ENCODE measurements at places on chromosomes 12 and 14.

DNA sequence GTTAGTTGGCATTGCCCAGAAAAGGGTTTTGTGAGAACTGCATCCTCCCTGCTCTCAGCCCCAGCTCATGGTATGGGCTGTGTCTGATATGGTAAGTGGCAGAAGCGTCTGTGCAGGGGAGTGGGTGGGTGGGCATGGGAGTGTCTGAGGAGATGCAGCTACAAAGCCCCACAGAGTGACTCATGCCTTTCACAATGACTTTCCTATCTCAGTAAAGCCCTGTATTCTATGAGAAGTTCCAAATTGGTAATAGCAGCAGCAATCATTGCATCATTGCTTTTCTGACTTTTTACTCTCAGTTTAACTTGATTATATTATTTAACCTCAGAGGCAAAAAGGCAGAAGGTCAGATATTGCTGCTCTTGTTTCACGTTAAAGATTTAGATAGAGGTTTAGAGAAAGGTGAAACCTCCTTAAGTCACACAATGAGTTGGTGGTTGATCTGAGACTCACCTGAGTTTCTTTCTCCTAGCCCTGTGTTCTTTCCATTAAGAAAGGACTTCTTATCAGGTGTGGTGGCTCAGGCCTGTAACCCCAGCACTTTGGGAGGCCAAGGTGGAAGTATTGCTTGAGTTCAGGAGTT, 171.7 kb downstream of the SLC5A8 start:
- no peak for DNase-seq

DNA sequence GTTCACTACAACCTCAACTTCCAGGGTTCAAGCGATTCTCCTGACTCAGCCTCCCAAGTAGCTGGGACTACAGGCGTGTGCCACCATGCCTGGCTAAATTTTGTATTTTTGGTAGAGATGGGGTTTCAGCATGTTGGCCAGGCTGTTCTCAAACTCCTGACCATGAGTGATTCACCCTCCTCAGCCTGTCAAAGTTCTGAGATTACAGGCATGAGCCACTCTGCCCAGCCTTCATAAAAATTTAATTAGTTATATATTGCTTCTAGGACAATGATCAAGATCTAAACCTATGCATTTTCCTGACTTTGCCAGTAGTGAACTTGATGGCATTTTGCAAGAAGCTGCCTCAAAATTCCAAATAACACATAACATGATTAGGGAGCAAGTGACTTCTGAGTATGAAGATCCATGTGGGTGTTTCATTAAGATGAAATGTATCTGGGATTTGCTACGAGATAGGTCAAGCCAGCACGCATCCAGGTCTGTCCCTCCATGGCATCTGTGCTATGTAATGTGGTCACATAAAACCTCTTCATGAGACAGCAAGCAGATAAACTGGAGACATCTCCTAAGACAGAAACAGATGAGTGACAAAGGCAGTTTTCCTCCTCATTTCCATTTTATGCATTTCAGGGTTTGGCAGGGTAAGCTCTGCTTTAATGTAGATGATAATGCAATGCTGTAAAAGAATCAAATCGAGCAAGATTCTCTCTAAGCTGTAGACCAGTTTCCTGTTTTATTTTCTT, 319.4 kb upstream of the ATP2B1 start:
- no peak for DNase-seq

DNA sequence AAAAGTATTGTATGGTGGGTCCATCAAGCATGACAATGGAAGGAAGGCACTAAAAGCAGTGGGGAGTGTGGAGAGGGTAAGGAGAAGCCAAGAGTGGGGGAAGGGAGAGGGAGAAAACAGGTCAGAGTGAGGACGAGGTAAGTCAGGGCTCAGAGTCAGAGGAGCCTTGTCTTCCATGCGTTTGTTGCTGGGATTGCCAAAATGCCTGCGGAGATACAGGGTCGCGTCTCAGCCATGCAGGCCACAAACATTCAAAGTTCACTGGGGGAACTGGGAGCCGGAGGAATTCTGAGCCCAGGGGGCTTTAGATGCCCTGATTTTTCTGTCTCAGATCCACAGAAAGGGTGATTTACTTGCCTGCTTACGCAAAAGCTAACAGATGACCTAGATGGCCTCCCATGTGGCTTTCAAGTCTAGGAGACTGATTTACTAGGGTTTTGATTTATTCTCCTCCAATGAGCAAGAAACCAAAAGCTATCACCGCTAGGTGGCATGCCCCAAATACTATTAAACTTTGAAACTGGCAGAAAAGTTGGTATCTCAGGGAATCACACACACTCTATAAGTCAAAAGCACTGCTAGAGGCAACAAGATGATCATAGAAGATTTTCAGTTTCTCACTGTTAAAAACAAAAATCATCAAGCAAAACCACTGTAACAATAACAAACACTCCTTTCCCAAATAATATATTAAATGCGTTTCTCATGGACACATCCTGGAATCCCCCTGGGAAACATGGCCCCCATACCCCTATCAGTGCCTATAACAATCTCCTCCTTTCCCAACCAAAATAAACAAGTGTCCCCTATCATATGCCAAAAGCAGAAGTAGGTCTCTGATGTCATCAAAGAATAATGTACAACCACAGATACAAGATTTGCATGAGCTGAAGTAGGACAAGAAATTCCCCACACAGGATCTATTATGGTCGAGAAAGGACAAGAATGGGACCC, 26.6 kb upstream of the MDM1 start:
- peak; percentile 46 for DNase-seq

- no peak for DNase-seq
Measured at GRCh38 chr12:55734595-55734994, 5.8 kb upstream of the CD63 start.

- peak; percentile 49 for DNase-seq
Measured at GRCh38 chr14:96275177-96276112, 19.4 kb downstream of the BDKRB1 start.

DNA sequence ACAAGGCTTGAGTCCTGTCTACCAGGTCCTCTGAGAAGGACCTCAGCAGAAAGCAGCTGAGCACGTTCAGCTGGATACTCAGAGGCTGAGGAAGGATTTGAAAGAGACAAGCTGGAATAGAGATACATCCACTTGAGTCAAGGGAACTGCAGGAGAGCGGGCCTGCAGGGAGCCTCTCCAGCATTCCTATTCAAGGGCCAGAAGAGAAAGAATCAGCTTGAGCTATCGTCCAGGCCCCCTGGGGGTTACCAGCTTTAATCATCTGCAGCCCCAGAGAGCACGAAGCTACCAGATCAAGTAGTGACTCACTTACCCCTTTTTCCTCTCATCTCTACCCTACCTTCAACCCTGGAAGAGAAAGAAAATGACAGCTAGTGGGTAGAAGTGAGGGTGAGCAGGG, 80.9 kb downstream of the NDUFA12 start:
- no peak for DNase-seq

DNA sequence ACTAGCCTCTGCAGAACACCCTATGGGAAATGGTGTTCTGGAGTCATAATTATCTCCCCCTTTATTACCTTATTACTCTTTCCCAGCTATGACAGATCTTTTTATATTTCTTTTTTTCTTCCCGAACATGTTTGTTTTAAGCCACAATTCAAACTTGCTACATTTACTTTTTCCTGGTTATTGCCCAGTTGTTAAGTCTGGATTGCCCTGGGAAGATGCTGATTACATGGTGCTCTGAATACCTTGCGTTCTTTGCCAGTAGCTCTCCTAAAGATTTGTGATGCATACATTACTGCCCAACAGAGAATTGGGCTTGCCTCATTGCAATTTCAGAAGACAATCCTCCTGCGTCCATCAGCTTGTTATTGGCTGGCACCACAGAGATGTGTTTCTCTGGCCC, 118.3 kb upstream of the FGD4 start:
- DNase-seq, result no peak

DNA sequence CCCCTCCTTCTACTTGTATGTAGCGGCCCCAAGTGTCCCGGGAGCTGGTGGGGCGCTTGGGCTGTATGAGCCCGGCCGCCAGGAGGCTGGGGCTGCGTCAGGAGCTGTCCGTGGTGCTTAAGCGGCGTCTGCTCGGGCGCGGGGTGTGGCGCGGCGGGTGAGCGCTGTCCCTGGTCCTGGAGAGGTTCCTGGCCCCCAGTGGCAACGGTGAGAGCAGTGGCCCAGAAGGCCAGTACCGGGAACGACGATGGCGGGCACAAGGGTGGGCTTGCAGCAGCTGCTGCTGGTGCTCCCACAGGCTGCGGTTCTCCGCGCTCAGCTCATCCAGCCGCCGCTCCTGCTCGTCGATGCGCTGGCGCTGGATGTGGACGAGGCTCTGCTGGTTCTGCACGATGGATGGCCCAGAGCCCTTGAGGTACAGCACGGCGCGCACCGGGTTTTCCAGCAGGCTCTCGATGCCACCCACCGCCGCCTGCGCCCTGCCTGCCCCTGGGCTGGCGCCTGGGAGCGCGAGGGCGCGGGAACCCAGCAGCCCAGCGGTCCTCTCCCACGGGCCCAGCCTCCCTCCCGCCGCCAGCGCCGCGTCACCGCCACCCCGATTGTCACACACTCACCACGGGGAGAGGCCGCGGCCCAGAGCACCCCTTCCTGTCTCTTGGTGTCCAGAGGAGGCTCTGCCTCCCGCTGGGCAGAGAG, 41.9 kb upstream of the FKBP4 start:
- DNase-seq, result peak; percentile 85

DNA sequence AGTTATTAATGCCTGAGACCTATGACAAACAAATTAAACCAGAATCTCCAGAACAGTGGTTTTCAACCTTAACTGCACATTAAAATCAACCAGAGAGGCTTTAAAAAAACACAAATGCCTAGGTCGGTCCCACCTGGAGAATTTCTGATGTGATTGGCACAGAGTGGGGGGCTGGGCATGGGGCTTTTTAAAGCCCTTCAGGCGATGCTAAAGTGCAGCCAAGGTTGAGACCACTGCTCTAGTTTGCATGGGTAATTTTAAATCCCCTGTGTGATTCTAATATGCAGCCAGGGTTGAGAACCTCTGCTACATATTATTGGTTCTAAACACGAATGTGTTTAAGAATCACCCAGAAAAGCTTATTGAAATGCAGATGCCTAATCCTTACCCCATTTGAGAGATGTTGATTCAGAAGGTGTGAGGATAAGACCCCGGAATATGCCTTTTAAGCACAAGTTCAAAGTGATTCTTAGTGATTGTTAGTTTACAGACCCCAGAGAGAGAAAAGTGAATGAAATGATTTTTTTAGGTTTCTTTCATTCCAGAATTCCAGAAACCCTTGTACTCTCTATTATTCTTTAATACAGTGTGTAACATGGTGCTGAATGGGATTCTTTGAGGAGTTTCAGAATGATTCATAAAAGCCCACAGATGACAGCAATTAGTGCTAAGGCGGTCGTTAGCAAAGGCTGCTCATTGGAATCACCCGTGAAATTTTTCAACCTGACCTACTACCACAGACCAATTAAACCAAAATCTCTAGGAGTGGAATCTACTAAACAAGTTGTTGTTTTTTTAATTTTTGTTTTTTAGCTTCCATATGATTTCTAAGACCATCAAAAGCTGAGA, 44.9 kb downstream of the LIN7A start:
- no peak for DNase-seq

GRCh38 chr14:37816135-37816534, 220.7 kb downstream of the TTC6 start:
- no peak for DNase-seq

DNA sequence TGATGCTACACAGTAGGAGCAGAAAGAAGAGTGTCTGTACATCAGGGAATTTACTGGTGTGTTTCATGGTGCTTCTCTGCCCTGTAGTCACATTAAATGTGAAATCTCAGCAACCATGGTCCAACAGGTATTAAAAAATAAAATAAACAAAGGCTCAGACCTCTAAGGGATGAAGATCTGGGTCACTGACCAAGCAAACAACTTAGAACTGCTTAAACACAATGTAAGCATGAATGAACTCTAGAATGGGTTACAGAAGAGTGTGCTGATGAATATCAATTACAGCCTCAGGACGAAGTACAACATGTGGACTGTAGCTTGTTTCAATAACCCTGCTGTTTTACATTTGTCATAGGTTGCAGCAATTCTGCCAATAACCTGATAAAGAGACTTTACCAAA, 47.4 kb downstream of the SLC35F4 start:
- DNase-seq, result no peak
